ENCODE measurements at places on chromosomes 13 and 19. TPM values are rescaled to one million over a fixed set of nuclear protein-coding genes. Genes with fewer than 3 reads are reported as not detected.

Gene C19orf73
- total RNA-seq: 0.81 TPM

Gene NCR1
- 0.29 TPM for total RNA-seq

Gene ZNF253
- 5.6 TPM for total RNA-seq

Gene EDNRB
- total RNA-seq: 45.1 TPM

Gene RASL11A
- total RNA-seq: 39.7 TPM

Gene PRSS57
- total RNA-seq: not detected

Gene CLDND2
- 1.2 TPM for total RNA-seq

DNA sequence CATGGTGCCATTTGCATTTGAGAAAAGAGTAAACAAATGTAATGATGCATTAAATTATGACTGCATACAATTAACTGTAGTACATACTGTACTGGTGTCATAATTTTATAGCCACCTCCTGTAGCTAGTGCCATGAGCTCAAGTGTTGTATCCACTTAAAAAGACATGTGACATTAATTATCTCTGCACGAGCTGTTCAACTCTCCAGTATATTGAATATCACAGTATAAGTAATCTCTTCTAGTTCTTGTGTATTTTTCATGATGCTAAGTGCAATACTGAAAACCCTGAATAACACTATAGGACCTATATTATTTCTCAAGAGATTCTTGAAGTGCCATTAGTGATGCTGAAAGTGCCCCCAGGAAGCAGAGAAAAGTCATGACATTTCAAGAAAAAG lies 387.3 kb downstream of the PCDH17 start:
- no peak for DNase-seq

DNA sequence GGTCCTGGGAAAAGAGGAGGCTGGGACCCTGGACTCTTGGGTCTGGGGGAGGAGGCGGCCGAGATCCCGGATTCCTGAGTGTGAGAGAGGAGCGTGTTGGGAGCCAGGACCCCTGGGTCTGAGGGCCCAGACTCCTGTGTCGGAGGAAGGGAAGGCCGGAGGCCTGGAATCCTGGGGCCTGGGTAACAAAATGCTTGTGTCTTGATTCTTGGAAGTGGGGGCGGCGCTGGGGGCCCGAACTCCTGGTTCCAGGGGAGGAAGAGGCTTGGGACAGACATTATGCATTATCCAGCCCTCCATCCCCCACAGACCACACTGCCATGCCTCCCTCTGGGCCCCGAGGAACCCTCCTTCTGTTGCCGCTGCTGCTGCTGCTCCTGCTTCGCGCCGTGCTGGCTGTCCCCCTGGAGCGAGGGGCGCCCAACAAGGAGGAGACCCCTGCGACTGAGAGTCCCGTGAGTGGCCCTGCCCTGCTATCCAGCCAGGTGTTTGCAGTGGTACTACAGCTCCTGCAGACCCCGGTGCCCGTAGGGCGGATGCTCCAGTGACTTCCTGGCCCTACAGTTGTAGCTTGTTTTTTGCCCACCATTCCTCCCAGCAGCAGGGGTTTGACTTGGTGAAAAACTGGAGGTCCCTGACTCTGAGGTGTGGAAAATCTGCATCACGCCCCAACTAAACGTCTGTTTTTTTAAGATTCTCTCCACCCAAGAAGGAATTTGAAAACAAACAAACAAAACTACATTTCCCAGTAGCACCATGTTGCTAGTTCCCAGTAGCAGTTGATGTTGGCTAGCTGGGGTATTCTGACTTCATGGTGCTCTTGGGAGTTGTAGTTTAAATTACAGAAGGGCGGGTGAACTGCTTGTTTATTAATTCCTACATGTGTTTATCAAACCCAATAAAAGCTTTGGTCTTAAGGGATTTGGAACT lies 630 bp downstream of the NUCB1 start:
- DNase-seq: no peak

DNA sequence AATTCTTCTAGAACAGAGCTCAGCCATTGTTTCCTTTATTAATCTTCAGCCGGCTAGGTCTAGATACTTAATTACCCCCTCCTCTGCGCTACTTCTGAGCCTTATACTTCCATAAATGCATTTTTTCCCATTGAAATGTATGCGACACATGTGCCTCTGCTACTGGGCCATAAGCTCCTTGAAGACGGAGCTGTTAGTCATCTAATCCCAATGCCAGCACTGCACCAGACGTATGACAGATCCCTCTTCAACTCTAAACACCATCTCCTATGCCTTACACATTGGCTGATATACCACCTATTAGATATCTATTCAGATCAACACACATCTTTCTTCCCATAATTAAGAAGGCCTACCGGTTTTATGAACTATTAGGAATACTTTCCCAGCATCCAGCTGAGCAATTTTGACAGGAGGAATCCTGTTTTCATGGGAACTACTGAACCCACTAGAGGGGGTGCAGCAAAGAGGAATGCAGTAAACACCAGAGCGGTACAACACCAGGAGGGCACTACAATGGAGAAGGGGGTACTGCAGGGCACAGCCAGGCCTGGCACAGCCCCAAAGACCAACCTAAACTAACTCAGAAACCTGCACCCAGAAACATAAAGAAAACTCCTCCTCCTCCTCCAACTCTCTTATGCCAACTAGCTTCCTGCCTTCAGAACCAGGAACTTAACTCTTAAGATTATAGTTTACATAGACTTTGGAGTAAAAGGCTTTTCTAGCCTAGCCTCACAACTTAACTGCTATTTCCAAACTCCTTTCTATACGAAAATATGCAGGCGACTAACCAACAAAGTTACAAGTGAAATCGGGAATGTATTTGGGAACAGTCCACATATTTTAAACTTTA lies 18.7 kb downstream of the STK24 start:
- DNase-seq: no peak

GRCh38 chr19:40802300-40803169 lies 3.5 kb downstream of the EGLN2 start:
- DNase-seq: no peak

DNA sequence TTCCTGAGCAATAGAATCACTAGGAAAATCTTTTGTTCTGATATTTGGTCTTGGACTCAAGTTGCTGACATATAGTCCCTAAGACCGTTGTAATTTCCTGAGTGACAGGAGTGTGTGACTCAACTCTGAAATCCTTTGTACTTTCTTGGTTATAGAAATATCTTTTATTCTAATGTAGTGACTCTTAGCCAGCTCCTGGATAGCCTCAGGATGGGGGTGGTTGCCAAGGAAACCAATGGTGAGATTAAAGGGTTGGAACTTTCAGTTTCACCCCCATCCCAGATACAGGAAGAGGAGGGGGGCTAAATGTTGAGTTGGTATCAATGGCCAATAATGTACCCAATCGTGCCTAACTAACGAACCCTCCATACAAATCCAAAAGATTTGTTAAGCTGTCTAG lies 41.8 kb downstream of the MBD3L2B start:
- no peak for DNase-seq

- DNase-seq: no peak
Measured at GRCh38 chr13:114325729-114326128, 11.4 kb downstream of the CHAMP1 start.

DNA sequence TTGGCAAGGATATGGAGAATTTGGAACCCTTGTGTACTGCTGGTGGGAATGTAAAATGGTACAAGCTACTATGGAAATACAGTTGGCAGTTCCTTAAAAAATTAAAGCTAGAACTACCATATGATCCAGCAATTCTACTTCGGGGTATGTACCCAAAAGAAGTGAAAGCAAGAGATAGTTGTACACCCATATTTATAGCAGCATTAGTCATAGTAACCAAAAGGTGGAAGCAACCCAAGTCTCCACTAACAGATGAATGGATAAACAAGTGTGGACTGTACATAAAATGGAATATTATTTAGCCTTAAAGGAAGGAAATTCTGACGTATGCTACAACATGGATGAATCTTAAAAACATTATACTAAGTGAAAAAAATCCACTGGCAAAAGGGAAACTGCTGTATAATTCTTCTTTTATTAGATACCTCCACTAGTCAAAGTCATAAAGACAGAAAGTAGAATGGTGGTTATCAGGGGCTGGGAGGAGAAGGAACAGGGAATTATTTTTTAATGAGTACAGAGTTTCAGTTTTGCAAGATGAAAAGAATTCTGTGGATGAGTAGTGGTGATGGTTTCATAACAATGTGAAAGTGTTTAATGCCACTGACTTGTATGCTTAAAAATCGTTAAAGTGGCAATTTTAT lies 141.6 kb downstream of the RXFP2 start:
- DNase-seq: no peak

DNA sequence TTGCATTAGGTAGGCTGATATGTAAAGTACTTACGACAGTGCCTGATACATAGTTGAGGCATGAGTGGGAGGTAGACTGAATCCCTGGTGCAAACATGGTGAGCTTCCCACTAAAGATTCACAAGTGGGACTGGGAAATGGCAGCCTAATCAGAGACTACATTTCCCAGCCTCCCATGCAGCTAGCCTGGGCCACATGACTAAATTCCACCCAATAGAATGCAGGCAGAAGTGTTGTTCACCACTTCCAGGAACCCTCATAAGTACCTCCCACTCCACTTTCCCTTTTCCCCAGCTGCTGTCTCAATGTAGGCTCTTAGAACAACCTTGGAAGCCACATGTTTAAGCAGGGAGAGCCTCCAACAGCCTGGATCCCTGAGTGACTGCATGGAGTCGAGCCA lies 104.9 kb downstream of the CACNA1A start:
- no peak for DNase-seq

DNA sequence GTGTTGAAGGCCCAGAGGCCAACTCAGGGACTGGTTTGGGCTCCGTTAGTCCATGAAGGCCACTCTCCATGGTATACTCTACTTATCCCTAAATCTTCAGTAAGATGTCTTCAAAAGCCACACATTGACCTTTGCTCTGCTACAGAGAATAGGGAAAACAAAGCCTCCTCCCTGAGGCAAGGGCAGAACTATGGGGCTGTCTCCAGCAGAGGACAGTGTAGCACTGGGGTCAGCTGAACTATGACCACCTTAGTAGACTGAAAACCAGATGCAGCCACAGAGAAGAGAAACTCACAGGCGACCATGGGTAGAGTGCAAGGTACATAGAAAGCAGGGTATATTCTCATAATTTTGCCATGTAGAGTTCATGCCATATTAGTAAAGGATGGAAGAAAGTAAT lies 587.4 kb downstream of the LMO7 start:
- DNase-seq: no peak

DNA sequence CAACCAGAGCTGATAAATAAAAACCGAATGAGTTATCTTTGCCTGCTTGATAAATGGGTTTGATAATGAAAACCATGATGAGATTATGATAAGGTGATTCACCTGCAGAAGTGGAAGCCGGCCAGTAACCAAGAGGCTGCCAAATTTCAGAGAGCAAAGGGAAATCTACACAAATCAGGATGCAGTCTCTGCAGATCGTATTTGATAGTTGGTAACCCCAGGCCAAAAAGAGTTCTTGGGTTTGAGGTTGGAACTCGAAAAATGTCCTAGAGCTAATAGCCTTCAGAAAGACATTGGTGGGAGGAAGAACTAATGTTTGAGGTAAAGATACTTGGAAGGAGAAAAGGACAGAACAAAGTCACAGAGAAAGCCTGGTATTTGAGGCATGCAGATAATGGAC lies 9.6 kb upstream of the LATS2 start:
- DNase-seq: no peak

DNA sequence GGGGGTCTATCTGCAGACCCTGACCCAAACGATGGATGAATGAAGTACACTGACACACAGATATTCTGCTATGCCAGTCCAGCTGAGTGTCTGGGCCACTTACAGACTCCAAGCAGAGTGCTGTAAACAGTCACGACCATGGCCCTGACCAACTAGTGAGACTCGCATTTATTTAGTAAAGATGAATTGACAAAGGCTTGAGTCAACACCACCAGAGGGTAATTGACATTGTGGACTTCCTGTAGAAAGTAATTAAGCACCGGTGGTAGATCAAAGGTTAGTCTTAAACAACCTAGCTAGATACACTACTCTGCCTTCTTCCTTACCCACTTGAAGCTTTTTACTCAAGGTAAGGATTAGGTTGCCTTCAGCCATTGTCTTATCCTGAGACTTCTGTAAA lies 63.4 kb upstream of the KPNA3 start:
- DNase-seq: no peak

DNA sequence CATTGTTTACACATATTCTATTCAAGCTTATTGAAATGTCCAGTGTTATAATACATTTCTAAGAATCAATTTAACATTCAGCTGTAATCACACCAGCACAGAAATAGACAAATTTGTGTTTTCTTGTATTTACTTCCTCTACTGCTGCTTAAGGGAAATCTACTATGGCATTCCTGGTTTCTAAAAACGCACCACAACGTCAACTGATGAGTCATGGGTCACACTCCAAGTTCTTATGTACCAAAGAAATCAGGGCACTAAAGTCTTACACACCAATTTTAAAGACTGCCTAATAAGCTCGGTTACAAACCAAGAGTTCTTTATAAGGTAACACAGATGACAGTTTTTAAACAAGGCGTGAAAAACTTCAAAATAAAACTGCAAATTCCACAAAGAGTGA lies 13.2 kb downstream of the LNX2 start:
- DNase-seq: no peak

Measured in posterior vena cava (tissue), 2 donors.